ENCODE measurements at places on chromosomes 7 and 10.
A peak's percentile ranks its signal among the peaks of the same experiment; 100 is the strongest.

GRCh38 chr7:89926194-89926593, 228.1 kb upstream of the STEAP1 start:
- no peak for DNase-seq

DNA sequence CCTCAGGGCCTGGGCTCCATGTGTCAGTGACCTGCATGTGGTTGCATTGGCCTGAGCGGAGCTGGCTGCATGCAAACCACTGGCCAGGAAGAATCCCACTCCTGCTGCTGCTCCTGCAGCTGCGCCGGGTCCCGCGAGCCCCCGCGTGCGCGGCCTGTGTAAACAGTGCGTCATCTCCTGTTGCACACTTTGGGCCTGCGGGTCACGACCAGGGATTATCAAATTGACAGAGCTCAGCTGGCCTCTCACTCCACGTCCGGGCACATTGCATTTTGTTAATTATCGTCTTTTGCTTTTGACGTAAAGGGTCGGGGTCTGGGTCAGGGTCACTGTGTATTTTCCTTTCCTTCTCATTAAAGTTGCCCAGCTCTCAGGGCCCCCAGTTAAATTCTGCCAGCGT, 132.6 kb downstream of the RGS10 start:
- no peak for DNase-seq

DNA sequence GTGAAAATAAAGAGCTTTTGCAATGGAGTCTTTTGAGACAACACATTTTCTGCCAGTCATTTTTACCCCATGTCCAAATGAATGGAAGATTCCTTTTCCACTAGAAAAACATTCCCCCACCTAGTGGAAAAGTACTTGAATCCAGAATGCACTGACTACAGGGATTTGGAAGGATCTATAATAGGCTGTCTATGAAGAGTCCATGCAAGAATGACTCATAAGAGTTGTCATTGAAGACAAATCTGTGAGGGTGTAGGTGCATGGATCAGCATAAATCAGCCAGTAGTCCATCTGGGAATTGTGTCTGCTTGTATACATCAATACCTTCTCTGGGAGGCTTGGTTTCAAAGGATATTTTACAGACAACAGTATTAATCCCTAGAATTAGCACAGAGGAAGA, 32.5 kb upstream of the TRUB1 start:
- no peak for DNase-seq

DNA sequence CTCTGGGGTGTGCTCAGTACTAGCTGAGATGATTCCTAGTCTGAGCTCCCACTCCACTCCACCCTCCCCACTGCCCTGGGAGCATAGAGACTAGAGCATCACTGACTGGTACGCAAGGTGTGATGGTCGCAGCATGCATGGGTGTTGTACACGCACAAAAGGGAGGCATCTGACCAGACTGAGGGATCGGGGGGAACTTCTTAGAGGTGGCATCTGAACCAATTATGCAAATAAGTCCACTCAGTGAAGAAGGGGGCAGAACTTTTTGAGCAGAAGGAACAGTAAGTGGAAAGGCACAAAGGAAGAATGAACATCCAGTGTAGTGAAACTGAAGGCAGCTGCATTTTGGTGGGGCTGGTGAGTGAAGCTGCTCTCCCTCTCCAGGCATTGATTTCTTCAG, 25.5 kb downstream of the PDSS1 start:
- DNase-seq = no peak

- DNase-seq = peak; percentile 90
Observed at GRCh38 chr10:96089670-96090462, 40.2 kb upstream of the ZNF518A start.

GRCh38 chr7:15561835-15562234, at the start of gene AGMO:
TSS of gene AGMO (minus strand) at chr7:15562015.
- DNase-seq = no peak

GRCh38 chr7:8514781-8515519, 81.5 kb downstream of the NXPH1 start:
- no peak for DNase-seq

DNA sequence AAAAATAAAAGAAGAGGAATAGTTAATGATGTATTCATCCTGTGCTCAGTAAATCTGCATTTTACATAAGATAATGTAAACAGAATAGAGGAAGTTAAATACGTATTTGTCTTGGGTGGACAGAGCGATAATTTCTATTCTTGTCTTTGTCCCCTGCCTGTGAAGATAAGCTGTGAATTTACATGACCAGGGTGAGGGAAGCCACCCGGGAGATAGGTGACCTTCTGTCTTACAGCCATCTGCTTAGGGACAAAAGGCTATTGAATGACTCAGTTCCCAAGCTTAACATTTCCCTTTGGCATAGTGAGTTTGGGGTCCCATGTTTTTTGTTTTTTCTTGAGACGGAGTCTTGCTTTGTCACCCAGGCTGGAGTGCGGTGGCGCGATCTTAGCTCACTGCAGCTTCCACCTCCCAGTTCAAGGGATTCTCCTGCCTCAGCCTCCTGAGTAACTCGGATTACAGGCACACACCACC, 88.7 kb upstream of the KCTD7 start:
- DNase-seq = no peak

DNA sequence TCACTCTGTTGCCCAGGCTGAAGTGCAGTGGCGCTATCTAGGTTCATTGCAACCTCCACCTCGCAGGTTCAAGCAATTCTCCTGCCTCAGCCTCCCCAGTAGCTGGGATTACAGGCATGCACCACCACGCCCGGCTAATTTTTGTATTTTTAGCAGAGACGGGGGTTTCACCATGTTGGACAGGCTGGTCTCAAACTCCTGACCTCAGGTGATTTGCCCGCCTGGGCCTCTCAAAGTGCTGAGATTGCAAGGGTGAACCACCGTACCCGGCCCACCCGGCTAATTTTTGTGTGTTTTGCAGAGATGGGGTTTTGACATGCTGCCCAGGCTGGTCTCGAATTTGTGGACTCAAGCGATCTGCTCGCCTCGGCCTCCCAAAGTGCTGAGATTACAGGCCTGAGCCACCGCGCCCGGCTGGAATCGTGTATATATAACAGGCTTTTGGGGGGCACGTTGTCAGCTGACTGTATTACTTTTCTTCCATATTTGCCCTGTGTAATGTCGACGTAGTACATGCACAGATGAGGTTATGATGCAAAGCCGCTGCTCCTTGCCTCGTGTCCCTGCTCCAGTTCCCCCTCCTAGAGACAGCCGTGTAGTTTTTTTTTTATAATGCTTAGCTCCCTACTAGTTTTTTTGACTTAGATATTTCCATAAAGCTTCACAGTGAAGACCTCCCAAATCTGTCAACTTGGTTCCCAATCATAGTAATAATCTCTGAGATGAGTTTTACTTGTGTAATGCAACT, 883 bp upstream of the TRA2A start:
- DNase-seq = no peak

DNA sequence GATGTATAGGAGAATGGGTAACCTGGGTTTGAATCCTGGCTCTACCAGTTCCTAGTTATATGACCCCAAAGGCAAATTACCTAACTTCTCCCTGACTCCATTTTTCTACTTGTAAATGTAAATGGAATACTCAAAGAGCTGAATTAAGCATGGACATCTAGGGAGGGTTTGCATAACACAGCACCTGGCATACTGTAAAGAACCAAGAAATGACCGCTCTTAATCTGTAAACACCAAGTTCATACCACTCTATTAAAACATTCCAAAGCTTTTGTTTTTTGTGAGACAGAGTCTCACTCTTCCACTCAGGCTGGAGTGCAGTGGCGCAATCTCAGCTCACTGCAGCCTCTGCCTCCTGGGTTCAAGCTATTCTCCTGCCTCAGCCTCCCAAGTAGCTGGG, 19.6 kb downstream of the MPP7 start:
- no peak for DNase-seq

- peak; percentile 87 for DNase-seq
Observed at GRCh38 chr10:13347500-13348156, 465 bp downstream of the SEPHS1 start.

DNA sequence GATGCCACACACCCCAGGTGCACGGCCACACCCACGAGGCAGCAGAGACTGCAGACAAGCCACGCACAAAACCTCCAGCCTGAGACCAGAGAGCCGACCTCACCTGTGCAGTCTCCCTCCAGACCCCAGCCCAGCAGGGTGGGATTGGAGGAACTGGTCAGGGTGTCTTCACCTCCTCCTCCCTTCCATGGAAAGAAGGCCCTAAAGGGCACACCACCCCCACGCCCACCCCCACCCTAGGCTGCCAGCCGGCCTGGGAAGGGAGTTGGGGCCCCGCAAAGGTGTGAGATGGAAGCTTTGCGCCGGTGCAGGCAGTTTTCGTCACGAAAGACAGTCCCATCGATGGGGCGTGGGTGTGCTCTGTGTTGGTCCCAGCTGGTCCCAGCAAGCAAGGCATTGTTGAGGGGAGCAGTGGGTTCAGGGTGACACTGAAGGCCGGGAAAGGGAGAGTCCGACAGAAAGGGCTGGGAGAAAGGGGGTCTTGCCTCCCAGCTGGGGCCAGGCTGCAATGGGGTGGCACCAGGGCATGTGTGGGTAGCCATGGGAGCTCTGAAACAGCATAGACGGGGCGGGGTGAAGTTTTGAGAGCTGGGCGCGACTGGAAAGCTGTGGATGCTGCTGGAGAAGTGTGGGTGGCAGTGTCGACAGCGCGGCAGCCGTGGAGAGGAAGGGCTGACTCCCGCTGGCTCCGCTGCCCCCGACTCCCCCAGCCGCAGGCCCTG, 349.2 kb downstream of the GLRX3 start:
- no peak for DNase-seq

DNA sequence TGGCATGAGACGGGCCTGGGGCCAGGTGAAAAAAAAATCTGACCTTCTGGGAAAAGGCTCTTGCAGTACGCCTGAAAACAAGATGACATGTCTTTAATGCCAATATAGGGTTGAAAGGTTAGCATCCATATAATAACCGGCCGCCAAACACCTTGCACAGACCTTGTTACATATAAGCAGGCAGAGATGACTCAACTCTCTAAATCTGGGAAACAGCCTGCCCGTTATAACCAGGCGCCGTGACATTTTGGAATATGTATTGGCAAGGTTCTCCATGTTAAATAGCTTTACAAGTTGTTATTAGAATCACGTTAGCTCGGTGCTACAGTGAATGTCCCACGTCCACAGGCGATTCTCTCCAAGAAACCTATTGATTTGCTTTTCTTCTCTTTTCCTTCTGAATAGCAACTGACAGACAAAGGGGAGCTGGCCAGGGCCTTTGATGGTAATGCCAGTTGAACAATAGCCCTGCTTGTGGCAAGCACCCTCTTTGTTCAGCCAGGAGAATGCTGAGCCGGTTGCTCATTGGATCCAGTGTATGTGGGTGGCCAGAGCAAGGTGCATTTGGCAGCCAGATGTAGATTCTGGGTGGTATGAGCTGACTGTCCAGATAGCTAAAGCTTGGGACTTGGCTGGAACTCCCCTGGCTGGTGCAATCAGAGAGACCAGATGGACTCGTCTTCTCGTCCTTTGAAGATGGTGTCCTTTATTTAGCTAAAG, 80.1 kb upstream of the AUTS2 start:
- DNase-seq = no peak

- no peak for DNase-seq
Observed at GRCh38 chr10:12535656-12536055, 186.3 kb downstream of the CAMK1D start.

GRCh38 chr7:75631711-75632110, 107.0 kb downstream of the HIP1 start:
- no peak for DNase-seq

- DNase-seq = no peak
Observed at GRCh38 chr10:133022776-133023100, 65.0 kb upstream of the ADGRA1 start.

DNA sequence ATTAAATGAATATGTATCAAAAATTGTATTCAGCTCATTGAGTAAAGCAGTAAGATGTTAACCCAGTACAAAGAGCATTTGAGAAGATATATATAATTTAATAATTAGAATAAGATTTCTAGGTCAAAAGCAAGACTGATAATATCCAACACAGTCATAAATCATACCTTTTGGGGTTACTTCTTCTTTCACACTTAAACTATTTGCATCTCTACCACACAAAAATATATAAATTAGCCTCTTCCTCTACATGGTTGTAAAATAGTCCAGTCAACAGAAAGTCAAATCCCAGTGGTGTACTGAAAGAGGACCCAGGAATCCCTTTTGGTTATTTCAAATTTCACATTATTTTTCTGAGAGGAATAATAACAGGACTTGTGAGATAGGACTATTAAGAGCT, 204.6 kb upstream of the INHBA start:
- DNase-seq = no peak

GRCh38 chr7:121278120-121279021, 50.4 kb upstream of the WNT16 start:
- DNase-seq = no peak

- DNase-seq = no peak
Observed at GRCh38 chr7:151795168-151795811, 81.6 kb downstream of the PRKAG2 start.

- no peak for DNase-seq
Observed at GRCh38 chr7:124943472-124943871, 13.8 kb upstream of the POT1 start.

- DNase-seq = no peak
Observed at GRCh38 chr10:110746969-110747608, 103.0 kb downstream of the RBM20 start.

DNA sequence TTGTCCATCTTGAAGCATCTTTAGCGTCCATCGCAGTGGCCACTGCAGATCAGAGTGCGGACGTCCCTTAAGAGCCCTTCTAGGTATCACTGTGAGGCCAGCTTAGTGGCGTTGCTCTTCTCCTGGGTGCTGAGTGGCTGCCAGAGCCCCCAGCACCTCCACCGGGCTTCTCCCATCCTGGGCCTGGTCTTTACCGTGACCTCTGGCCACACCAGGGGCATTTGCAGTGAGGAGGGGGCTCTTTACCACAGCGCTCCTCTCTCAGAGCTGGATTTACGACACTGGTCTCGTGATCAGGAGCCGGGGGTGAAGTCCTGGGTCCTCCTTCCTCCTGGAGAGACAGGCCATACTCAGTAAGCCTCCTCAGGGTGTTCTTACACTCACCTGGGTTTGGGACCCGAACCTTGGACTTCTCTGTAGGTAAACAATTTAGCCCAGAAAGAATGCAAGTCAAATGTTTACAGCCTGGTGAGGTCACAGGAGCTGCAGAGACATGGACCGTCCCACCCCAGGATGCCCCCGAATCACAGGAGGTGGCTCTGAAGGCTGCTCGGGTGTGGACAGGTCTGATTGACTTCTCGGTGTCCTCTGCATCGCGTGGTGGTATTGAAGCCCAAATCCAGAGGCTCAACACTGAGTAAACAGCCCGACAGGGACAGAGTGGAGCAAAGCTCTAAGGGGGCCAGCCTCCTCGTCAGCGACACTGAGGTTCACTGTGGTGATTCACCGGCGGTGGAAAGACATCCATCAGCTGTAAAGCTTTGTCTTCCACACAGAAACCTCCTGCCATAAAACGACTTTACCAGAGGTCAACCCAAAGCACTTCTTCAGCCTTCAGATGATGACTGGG, 33.0 kb downstream of the JAKMIP3 start:
- no peak for DNase-seq

- no peak for DNase-seq
Observed at GRCh38 chr10:98246911-98247805, 20.8 kb downstream of the LOXL4 start.
